ENCODE measurements at places on chromosomes 7 and 10. TPM values are rescaled to one million over a fixed set of nuclear protein-coding genes. Genes with fewer than 3 reads are reported as not detected.

DNA sequence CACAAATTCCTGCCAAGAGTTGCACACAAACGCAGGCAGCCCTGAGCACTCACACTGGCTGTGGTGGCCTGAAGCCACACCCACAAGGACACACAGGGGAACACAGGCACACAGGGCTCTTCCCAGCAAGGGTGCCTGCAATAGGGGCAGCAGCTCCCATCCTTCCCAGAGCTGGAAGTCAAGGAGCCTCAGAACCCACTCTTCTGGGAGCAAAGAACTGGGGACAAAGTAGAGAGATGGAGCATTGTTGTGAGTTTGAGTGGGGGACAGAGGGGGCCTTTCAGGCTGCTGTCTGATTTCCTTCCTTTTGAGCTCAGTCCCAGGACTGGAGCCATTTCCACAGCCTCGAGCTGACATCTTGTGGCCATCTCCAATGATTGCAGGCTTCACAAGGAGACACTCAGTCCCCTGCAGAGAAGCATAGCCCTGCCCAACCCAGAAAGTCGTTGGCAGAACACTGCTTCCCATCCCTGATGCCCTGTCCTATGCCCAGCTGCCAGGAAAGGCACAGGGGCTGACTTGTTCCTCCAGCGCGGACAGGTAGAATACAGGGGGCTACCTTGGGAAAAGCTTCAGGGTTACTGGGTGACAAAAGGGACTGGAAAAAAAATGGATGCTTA lies 34.4 kb upstream of the SLF2 start:
- H3K4me1 ChIP-seq: no peaks in the 10 kb centered on the region
- DNase-seq: no peak
- no peak overlapping the region for H3K27ac ChIP-seq
- H3K36me3 ChIP-seq: no peaks in the 10 kb centered on the region
- no peak overlapping the region for H3K4me3 ChIP-seq

DNA sequence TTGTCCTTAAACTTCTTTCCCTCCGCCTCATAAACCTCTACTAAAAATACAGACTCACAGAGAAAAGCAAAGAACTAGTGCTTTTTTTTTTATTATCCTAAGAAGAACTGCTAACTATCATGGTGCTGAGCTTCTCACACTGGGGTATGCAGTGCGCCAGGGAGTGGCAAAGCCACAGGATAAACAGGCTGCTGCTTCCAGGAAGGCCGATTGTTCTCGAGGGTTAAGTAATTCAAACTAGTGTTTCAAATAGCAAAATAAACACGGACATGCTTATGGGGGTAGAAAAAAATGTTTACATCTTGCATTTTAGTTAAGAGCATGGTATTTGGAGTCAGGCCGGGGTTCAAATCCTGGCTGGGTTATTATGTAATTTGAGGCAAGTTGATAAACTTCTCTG lies 157.0 kb downstream of the TAX1BP1 start:
- no peaks in the 10 kb centered on the region for H3K4me1 ChIP-seq
- H3K36me3 ChIP-seq: no peaks in the 10 kb centered on the region
- H3K27me3 ChIP-seq: no peaks in the 10 kb centered on the region
- H3K27ac ChIP-seq: no peak overlapping the region

GRCh38 chr10:104076743-104077160 lies 8.9 kb downstream of the COL17A1 start:
- no peaks in the 10 kb centered on the region for H3K36me3 ChIP-seq
- peak overlapping the region; percentile 27 for H3K27ac ChIP-seq
- H3K27me3 ChIP-seq: peaks cover 14% of the 10 kb centered on the region
- no peak overlapping the region for H3K4me3 ChIP-seq
- no peaks in the 10 kb centered on the region for H3K4me1 ChIP-seq
- DNase-seq: no peak

GRCh38 chr7:87413029-87413428 lies 62.5 kb downstream of the ABCB4 start:
- H3K27me3 ChIP-seq: no peaks in the 10 kb centered on the region
- H3K27ac ChIP-seq: peak overlapping the region; percentile 55
- H3K4me3 ChIP-seq: no peak overlapping the region
- DNase-seq: no peak

The ZNF365 gene
- total RNA-seq: 0.56 TPM

The HOXA7 gene
- total RNA-seq: 0.23 TPM

The CALN1 gene
- total RNA-seq: not detected

Data from esophagus squamous epithelium (tissue), 5 donors.